ENCODE measurements at places on chromosomes 6 and 20.

- H3K4me1 ChIP-seq = no peaks in the 10 kb centered on the region
- no peaks in the 10 kb centered on the region for H3K27me3 ChIP-seq
- no peak overlapping the region for H3K27ac ChIP-seq
- no peak for DNase-seq
These were observed 557.3 kb upstream of the CDH4 start for GRCh38 chr20:60694763-60695162.

DNA sequence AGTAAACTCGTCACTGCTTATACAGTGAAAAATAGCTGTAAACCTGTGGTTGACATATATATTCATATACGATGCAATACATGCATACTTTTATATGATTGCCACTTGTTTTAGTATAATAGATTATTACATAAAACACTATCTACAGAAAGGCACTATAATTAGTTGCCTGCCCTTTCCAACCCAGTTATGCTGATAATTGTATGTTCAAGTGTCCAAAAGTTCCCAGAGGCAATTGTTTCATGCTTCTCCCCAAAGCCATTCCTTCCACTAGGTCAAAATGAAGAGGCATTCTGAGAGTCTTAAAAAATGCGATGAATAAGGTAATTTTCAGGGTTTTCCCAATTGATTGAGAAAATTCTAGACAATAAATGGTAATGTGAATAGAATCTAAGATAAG lies 434.6 kb downstream of the LMBRD1 start:
- H3K36me3 ChIP-seq = no peaks in the 10 kb centered on the region
- H3K4me3 ChIP-seq = no peak overlapping the region
- no peaks in the 10 kb centered on the region for H3K4me1 ChIP-seq
- H3K27ac ChIP-seq = no peak overlapping the region
- no peak for DNase-seq

DNA sequence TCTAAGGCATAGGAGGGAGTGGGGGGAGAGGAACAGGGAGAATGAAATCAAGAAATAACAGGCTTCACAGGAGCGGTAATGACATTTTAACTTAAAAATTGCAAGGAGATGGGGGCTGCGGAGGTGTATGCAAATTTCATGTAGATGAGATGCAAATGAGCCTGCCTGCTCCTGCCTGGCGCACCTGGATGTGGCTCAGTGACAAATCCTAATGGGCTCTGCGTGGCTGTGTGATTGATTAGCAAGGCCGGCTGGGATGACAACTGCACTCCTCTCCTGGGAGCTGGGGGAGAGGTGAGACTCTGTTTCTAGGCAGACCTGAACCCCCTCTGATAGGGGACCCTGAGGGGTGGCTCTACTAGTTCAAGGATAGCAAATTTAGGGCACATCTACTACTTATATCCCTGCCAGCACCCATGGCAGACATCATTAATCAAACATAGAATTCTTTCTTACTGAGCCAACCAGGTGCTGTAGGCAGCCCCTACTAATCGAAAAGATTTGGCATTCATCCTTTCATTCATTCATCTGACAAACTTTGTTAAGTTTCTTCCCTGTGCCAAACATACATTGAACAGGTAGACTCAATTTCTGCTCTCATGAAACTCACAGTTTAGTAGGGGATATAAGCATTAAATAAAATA lies 38.4 kb upstream of the TGM2 start:
- no peaks in the 10 kb centered on the region for H3K4me1 ChIP-seq
- no peaks in the 10 kb centered on the region for H3K36me3 ChIP-seq
- H3K27me3 ChIP-seq = no peaks in the 10 kb centered on the region
- no peak overlapping the region for H3K4me3 ChIP-seq

- no peaks in the 10 kb centered on the region for H3K27me3 ChIP-seq
- no peak for DNase-seq
- no peaks in the 10 kb centered on the region for H3K36me3 ChIP-seq
- no peak overlapping the region for H3K27ac ChIP-seq
- H3K4me1 ChIP-seq = peaks cover 12% of the 10 kb centered on the region
These were observed 90.1 kb downstream of the CRYBG1 start for GRCh38 chr6:106450653-106451052.

DNA sequence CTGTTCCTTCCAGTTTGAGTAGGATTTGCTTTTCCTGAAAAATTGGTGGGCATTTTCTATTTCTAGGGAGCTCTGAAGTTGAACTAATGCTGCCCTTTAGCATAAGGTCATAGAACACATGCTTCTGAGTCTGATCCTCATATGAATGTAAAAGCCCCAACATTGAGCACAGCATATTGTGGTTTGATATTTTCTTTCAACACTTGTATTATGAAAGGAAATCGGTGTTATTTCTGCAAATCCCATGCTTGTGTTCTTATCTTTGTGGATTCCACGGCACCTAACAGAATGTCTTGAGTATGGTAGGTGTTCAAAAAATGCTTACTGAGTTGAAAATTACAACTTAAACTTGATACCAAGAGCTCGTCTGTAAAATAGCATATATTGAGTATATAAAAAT lies 85.8 kb downstream of the TRMT11 start:
- H3K27ac ChIP-seq = no peak overlapping the region
- DNase-seq = no peak
- H3K4me1 ChIP-seq = no peaks in the 10 kb centered on the region
- H3K27me3 ChIP-seq = no peaks in the 10 kb centered on the region

GRCh38 chr6:75893058-75893775 lies 144.2 kb downstream of the MYO6 start:
- DNase-seq = no peak
- H3K27ac ChIP-seq = no peak overlapping the region
- no peaks in the 10 kb centered on the region for H3K27me3 ChIP-seq
- H3K4me3 ChIP-seq = no peak overlapping the region
- H3K36me3 ChIP-seq = no peaks in the 10 kb centered on the region

Data from CD8-positive, alpha-beta memory T cell (primary cell).